ENCODE measurements at places on chromosomes 6 and 20. TPM values are rescaled to one million over a fixed set of nuclear protein-coding genes. Genes with fewer than 3 reads are reported as not detected.

PPP1R3G gene
- total RNA-seq = not detected

ADGRB3 gene
- total RNA-seq = not detected

GRCh38 chr6:157713451-157714152, 109.4 kb upstream of the SNX9 start:
- DNase-seq = no peak

GRCh38 chr6:4358414-4359107, 223.2 kb upstream of the ECI2 start:
- no peak for DNase-seq

DNA sequence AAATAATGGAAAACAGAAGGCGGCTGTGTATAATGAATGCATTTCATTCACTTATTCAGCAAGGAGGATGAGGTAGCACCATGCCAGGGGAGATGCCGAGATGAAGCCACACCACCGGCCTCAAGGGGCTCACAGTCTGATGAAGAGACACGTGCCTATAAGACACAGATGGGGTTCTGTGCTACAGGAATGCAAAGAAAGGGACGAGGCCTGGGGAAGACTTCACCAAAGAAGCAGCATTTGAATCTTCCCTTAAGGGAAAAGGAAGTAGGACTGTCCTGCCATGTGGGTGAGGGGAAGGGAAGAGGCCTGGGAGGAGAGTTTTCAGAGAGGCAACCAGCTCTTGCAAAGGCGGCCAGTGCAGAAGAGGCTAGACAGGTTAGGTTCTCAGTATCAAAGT, 98.9 kb downstream of the PSMG4 start:
- no peak for DNase-seq

Measured in CD8-positive, alpha-beta memory T cell (primary cell).